ENCODE measurements at places on chromosomes 7 and 10.

GRCh38 chr7:139708541-139708940 is 69.3 kb downstream of the HIPK2 start:
- no peak for DNase-seq

DNA sequence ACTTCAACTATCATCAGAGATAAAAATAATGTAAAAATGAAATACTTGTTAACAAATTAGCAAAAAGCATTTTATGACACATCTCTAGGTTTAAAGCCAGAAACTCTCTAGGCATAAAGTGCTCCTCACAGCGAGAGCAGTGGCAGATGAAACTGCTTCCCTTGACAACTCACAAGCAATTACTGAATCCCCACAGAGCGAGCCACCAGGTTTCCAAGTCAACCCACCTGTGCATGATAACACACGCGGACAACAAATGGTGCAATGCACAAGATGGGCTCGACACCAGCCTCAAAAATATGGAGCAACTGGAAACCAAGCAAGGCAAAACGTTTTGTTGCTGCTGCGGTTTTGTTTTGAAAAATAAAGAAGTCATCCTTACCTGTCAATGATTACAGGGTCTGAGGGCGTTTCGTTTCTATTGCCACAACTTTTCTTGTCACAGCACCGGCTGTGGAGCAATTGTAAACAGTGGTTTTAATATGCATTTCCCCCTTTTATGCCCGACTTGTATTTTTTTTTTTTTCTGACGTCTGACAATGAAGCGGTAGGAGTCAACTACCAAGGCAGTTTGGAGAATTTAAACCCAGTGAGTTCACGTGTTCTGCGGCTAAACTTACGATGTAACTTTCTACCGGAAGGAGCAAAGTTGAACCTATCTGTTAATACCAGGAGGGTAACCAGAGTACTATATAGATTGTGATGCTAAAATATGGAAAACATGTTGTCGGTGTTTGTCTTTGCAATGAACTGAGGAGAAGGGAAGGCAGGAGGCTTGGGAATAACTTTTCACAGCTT is 7.0 kb downstream of the EBF3 start:
- DNase-seq = no peak

- peak; percentile 85 for DNase-seq
These were observed 48.0 kb downstream of the ZNF365 start for GRCh38 chr10:62422068-62422590.

GRCh38 chr7:46979439-46979838 is 602.5 kb downstream of the TNS3 start:
- DNase-seq = peak; percentile 66

DNA sequence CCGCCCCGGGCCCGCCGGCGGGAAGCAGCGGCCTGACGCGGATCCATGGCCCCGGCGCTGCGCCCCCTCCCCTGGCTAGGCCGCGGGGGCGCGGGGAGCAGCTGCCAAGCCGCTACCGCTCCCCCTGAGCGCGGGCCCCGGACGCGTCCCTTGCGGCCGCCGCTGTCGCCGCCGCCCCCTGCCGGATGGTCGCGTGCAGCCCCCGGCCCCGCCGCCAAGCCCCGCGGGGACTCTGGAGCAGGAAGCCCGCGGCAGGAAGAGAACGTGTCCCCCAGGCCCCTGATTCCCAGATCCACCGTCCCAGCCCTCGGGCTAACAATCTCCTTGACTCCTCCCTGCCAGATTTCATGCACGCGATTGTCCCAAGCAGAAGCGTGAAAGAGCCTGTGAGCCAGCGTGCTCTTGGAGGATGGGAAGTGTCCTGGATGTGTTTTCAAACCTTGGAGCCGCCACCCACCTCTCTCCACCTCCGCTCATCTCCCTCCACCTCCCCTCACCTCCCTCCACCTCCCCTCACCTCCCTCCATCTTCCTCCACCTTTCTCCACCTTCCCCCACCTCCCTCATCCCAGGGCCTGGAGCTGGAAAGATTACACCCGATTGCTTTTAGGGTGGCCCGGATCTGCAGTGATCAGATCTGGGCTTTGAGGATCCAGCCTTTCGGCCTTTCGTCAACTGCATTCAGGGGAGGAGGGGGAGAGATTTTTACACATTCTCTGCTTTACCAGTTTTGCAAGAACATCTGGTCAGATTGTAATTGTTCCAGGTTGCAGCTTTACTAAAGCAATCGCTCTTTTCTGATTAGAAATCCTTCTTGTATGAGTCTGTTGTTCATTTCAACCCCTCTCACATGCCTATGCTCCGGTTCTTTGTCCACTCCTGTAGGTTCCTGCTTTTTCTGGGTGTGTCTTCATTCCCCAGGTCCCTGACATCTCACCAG is 570 bp upstream of the PRTFDC1 start:
- DNase-seq = peak; percentile 74

DNA sequence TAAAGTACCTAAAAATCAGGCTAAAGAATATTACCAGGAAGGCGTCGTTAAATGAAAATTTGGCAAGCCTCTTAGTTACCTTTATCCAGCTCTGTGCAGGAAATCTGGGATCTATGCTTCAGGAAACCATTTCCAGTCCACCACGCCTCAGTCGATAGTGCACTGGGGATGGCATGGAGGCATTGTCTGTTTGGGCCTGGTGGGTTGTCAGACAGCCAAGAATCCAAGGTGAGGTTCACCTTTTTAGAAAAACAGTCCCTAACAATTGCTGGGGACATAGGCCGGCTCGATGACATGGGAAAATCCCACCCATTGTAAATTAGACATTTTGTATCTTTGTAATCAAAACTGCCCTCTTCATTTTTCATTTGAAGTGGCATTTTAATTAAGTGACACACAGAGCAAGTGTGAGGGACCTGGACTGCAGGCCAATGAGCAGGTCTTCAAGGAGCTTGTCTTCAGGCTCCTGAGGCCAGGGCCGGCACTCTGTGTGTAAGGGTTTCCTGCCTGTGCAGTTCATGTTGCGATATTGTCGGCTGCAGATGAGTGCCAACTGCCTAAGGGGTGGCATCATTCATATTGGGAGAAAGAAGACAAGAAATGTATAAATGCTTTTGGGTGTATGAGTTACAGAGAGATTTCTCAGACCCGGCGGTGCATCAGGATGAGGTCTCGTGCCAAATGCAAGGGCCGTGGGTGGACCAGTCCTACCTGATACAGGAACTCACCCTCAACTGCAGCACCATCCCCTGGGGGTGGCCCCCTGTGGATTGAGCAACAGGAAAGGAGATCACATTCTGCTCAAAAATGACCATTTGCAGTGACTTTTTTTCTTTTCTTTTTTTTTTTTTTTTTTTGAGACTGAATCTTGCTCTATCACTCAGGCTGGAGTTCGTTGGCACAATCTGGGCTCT is 80.8 kb downstream of the PTPRE start:
- DNase-seq = no peak

DNA sequence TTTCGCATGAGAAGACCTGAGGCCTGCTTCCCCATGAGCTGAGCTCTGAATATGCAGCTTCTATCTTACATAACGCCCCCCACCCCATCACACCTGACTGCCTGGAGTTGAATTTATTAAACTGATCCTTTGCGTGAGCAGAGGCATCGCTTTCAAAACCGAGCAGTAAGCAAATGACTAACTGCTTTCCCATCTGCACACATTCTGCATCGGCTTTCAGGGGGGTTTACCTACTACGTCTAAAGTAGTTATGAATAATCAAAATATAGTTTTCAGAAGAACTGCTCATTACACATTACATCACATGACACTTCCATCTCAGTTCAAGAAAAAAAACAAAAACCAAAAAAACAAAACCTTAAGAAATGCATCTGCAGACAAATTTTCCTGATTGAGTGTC is 54.7 kb upstream of the EGR2 start:
- DNase-seq = no peak

Measured in fibroblast of skin of abdomen (primary cell).